Activated T-cell treated with anti-CD3 and anti-CD28 coated beads for 24 hours (primary cell): ENCODE measurements at places on chromosomes 5 and 9.

- no peak for DNase-seq
Measured at GRCh38 chr5:135930949-135931295, 23.9 kb downstream of the LECT2 start.

DNA sequence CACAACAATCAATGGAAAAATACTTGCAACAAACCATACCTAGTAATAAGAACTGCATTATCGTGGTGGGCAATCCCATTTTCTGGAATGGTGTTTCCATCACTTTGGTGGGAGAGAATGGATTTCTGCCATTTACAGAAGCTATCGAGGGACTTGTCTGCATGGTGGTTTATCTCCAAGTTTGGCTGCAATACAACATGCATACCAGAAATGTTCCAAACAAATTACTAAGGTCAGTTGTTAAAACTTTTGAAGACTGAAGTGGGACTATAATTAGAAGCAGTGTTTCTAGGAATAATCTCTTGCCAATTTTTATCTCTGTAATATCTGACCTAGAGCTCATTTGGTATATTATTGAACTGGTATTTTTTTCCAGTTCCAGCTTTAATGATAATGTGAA is 30.3 kb downstream of the ADAMTS6 start:
- DNase-seq, result no peak

DNA sequence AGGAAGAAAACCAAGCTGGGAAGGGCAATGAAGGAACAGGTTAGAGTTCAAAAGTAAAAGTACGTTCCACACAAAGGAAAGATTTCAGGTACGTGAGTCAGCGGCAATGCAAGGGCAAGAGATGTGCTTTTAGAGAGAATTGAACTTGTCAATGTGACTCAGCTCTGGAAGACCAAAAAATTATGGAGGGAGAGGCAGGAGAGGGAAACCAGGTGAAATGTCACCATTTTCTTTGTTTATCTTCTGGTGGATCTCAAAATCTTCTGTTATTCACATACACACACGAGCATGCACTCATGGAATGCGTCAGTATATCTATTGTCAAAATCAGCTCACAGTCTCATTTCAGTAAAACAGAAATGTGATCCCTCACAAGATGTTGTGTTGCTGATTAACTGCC is 148.8 kb upstream of the RFX3 start:
- DNase-seq, result no peak

DNA sequence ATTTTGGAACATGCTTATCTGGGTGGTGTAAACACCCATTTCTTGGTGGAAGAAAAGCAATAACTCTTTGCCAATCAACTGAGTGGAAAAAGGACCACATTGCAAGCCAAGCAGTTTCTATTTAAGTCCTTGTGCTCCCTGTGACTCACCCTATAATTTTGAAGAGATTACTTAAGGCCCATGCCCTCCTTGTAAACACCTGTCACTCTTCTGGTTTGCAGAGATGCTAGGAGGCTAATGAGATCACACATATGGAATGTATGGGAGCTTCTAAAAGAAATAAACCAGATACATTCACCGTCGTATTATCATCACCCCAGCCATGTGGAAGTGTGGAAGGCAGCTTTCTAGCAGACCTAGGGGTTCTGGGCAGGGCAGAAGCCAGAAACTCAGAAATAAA is 337.1 kb downstream of the GADD45G start:
- no peak for DNase-seq

GRCh38 chr5:30832519-30832918 is 361.0 kb upstream of the CDH6 start:
- no peak for DNase-seq
